ENCODE measurements at places on chromosomes 16 and 17. TPM values are rescaled to one million over a fixed set of nuclear protein-coding genes. Genes with fewer than 3 reads are reported as not detected.

Gene PKMYT1
- 91.4 TPM for total RNA-seq

Gene RNU2-1
- not detected for total RNA-seq

Gene NEK8
- total RNA-seq: 2.2 TPM

Gene C16orf89
- not detected for total RNA-seq

Gene KRTAP4-5
- total RNA-seq: not detected

Gene OR4D1
- total RNA-seq: not detected

Gene CTRB2
- total RNA-seq: not detected

Gene CD79B
- not detected for total RNA-seq

Gene TSEN54
- total RNA-seq: 22.8 TPM

Gene SLC12A3
- total RNA-seq: 0.11 TPM

Gene TMEM132E
- not detected for total RNA-seq

Gene KRTAP1-1
- not detected for total RNA-seq

Gene ANKFY1
- 21.3 TPM for total RNA-seq

Gene INCA1
- 0.34 TPM for total RNA-seq

Gene ETV4
- 49.8 TPM for total RNA-seq

Gene SOCS1
- 0.98 TPM for total RNA-seq

Gene SLX1B
- 49.4 TPM for total RNA-seq

Gene TRAF7
- 134 TPM for total RNA-seq

Gene TP53TG3C
- total RNA-seq: not detected

Gene CACNG3
- not detected for total RNA-seq

Gene GALK1
- total RNA-seq: 65.4 TPM

Gene ASPHD1
- 8.9 TPM for total RNA-seq

Gene MYH3
- total RNA-seq: 0.40 TPM

Gene COPRS
- total RNA-seq: 131 TPM

Gene CHST6
- 1.9 TPM for total RNA-seq

Gene SLC52A1
- not detected for total RNA-seq

Gene NPW
- 1.3 TPM for total RNA-seq

Gene FBXW10B
- 0.83 TPM for total RNA-seq

Gene RDM1
- 0.77 TPM for total RNA-seq

Gene DGKE
- 3.2 TPM for total RNA-seq

Gene CYBA
- 0.90 TPM for total RNA-seq

Gene RPL13
- total RNA-seq: 9,010 TPM
